ENCODE measurements at places on chromosomes 16 and 17. TPM values are rescaled to one million over a fixed set of nuclear protein-coding genes. Genes with fewer than 3 reads are reported as not detected.

The HIGD1B gene
- polyA plus RNA-seq = 10.0 TPM

The SPIRE2 gene
- polyA plus RNA-seq = 0.18 TPM

The GPRC5C gene
- polyA plus RNA-seq = 42.9 TPM

The UBE2O gene
- polyA plus RNA-seq = 12.3 TPM

The CDH16 gene
- 0.78 TPM for polyA plus RNA-seq

The CES4A gene
- 4.4 TPM for polyA plus RNA-seq

The FSCN2 gene
- polyA plus RNA-seq = 0.09 TPM

The CTF1 gene
- 5.2 TPM for polyA plus RNA-seq

The CTRB1 gene
- polyA plus RNA-seq = 0.25 TPM

The SLC13A5 gene
- polyA plus RNA-seq = 0.01 TPM

The TPSD1 gene
- polyA plus RNA-seq = 0.27 TPM

The IL17C gene
- polyA plus RNA-seq = not detected

Measured in psoas muscle (tissue), 8 donors.